Nephron progenitor cell (in vitro differentiated cells): ENCODE measurements at places on chromosomes 6 and 20.

GRCh38 chr6:112618849-112619248, 271.7 kb downstream of the RFPL4B start:
- DNase-seq, result peak; percentile 11

- DNase-seq, result no peak
Observed at GRCh38 chr6:133551436-133551835, 310.3 kb downstream of the EYA4 start.

DNA sequence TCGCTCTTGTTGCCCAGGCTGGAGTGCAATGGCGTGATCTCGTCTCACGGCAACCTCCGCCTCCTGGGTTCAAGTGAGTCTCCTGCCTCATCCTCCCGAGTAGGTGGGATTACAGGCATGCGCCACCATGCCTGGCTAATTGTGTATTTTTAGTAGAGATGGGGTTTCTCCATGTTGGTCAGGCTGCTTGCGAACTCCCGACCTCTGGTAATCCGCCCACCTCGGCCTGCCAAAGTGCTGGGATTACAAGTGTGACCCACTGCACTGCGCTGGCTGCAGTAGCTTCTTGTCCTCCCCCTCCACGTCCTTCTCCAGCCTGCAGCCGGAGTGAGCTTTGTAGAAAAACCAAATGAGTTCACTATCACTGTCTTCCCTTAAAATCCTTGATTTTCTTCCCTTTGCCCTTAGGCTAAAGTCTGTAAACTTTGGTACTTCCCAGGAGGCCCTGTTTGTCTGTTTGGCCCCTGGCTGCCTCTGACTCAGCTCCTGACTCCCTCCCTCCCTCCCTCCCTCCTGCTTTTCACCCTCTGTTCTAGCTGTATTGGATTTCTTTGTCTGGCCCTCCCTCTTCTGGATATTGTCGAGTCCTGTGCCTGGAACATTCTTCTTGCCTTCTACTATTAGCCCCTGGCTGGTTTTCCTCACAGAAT, 12.9 kb downstream of the PARD6B start:
- DNase-seq, result peak; percentile 38

GRCh38 chr6:154039231-154039842, at the start of gene OPRM1:
TSS of gene OPRM1 (plus strand) at chr6:154039240. CDS start at chr6:154039545, 305 bp downstream.
- peak; percentile 97 for DNase-seq

GRCh38 chr6:47241742-47242482, 67.8 kb downstream of the TNFRSF21 start:
- no peak for DNase-seq
